ENCODE measurements at places on chromosomes 3 and 15.
A peak's percentile ranks its signal among the peaks of the same experiment; 100 is the strongest.

- DNase-seq = no peak
Observed at GRCh38 chr15:65076486-65077290, at the start of gene KBTBD13. KBTBD13 (plus strand) TSS chr15:65076746; CDS start chr15:65076816, 70 bp downstream.

DNA sequence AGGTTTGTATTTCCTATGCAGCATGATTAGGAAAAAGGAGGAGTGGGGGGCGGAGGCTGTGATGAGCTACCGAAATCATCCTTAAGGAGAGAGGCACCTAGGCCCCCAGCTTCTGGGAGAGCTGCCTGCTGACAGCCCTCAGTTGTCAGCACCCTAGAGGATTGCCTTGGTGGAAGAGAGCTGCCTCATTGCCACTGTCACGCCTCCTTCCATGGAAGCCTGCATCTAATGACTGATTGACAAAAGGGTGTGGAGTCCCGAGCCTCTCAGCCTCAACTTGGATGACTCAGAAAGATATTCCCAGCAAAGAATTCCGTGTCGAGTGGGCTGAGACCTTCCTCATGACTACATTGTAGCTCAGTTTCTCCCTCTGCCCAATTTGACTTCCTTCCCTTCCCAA lies 320.4 kb upstream of the PROK2 start:
- DNase-seq = no peak

GRCh38 chr3:196868297-196868661 lies 559 bp downstream of the SENP5 start:
- peak; percentile 40 for DNase-seq

- no peak for DNase-seq
Observed at GRCh38 chr3:141506071-141506470, 19.2 kb downstream of the RASA2 start.

DNA sequence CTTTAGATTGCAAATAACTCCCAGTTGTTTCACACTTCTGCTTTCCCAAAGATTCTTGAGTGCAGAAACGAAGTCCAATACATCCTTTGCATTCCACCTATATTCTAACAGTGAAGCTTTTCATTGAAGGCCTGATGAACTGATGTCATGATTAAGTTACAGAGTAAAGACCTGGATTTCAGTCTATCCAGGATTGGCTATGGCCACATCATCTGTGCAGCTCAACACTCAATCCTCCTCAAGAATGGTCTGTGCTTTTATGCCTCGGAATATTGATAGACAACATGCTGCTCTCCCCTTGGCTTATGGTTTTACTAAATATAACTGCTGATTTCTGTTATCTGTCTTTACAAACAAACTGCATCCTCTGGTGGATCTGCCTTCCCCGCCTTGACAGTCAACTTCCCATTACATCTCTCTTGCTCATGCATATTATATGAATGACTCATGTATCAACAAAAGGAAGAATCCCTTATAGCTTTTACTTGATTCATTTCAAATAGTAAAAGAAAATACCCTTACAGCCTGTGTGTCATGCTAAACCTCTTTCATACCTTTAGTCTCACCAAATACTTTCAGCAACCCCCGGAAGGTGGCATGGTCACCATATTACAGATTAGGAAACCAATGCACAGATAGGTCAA lies 59.5 kb downstream of the SCN11A start:
- no peak for DNase-seq
